ENCODE measurements at places on chromosomes 1 and 21.

GRCh38 chr1:116439701-116440100 is 66.7 kb downstream of the ATP1A1 start:
- no peak for DNase-seq

DNA sequence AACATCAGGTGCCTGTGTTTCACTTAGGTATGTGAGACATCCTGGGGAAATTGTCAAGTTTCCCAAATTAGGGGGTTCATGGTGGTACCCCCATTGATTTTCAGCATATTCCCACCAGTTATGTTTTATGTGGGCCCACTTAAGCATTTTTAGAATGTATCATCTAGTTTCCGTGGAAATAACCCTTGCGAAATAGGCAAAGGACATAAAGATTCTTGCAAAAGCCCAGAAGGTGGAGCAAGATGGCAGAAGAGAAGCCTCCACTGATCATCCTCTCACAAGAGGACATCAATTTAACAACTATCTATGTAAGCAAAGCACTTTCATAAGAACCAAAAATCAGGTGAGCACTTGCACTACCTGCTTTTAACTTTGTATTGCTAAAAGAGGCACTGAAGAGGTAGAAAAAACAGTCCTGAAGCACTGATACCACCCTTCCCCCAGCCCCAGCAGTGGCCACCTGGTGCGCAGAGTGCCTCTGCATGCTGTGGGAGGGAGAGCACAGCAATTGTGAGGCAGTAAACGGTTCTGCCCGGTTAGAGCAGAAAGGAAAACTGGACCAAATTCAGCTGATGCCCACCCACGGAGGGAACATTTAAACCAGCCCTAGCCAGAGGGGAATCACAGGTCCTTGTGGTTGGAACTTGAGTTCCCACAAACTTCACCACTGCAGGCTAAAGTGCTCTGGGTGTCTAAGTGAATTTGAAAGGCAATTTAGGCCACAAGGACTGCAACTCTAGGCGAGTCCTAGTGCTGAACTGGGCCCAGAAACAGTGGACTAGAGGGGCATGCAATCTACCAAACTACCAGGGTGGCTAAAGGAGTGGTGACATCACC is 23.2 kb downstream of the MCOLN2 start:
- DNase-seq: peak; percentile 58

- DNase-seq: no peak
These were observed 85.9 kb downstream of the UROD start for GRCh38 chr1:45097944-45098343.

DNA sequence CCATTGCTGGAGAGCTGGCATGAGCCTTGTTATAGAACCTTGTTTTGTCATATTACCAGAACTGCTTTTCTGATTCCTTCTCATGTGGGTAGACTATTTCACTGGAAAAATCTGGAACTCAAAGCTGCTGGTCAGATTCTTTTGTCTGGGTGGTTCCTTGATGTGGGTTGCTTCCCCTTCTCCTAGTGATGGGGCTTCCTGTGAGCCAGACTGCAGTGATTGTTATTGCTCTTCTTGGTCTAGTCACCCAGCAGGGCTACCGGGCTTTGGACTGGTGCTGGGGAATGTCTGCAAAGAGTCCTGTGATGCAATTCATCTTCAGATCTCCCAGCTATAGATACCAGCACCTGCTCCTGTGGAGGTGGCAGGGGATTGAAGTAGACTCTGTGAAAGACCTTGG is 59.4 kb downstream of the GPR137B start:
- DNase-seq: peak; percentile 35

GRCh38 chr1:39127513-39127912 is 77.0 kb upstream of the MACF1 start:
- peak; percentile 72 for DNase-seq

All from suppressor macrophage (primary cell).